ENCODE measurements at places on chromosomes 16 and 17.

GRCh38 chr16:72434159-72434558, 262.2 kb upstream of the PMFBP1 start:
- peak; percentile 23 for DNase-seq

GRCh38 chr17:7132511-7133094, 18.0 kb upstream of the ASGR2 start:
- DNase-seq = peak; percentile 78

DNA sequence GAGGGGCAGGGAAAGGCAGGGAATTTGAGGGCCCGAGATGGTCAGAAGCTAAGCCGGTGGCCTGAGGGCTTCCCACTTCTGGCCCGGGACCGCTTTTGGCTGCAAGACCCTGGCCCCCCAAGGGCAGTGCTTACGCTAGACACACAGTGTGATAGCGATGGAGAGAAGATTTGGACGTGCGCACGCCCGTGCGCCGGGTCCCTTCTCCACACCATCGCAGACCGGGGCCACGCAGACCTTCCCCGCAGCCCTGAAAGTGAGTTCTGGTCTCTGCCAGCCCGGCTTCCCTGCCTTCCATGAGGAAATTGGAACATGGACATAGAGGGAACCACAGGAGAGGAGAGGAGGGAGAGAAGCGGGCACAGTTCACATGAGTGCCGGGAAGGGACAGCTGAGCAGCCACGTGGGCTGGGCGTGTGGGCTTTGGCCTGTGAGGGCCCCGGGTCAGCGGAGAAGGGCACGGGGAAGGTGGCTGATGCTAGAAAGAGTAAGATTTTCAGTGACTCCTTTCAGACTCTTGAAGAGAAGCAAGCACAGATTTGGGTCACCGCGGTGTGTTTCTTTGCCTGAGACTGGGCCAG, 23.8 kb downstream of the ZFPM1 start:
- DNase-seq = no peak

- no peak for DNase-seq
These were observed 61.7 kb downstream of the MYH13 start for GRCh38 chr17:10311131-10311530.

GRCh38 chr17:41710472-41711090, 1.6 kb upstream of the GAST start:
- peak; percentile 65 for DNase-seq

All from stomach (tissue), 19 donors.